ENCODE measurements at places on chromosomes 16 and 17.

- DNase-seq, result no peak
Measured at GRCh38 chr16:8989099-8989878, 25.6 kb upstream of the USP7 start.

GRCh38 chr17:68289936-68290267, 1.0 kb downstream of the SLC16A6 start:
- no peak for DNase-seq

- no peak for DNase-seq
Measured at GRCh38 chr16:86712158-86713009, 134.0 kb downstream of the FOXL1 start.

DNA sequence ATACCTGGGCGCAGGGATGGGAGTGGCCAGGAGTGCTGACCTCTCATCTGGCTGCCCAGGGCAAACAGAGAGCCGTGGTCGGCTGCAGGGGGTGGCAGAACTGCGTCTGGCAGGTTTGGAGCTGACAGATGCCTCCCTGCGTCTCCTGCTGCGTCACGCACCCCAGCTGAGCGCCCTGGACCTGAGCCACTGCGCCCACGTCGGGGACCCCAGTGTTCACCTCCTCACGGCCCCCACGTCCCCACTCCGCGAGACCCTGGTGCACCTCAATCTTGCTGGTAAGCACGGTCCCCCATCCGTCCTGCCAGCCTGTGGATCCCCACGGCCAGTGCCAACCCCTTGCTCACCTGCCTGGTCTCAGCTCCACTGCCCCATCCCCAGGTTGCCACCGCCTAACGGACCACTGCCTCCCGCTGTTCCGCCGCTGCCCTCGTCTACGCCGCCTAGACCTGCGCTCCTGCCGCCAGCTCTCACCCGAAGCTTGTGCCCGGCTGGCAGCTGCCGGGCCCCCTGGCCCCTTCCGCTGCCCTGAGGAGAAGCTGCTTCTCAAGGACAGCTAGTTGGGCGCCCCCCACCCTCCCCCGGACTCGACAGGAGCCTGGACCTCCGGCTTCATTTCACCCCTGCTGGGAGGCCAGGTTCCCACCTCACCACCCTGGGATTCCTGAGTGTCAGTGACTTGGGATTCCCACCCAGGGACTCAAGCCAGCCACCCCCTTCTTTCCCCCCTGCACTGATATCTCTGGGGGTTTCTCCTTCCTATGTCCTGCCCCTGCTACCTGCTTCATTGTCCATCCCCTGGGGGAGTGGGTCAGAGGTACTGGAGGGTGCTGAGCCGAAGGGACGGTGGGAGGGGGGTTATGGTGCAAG, 2.0 kb upstream of the ORAI3 start:
- no peak for DNase-seq

- no peak for DNase-seq
Measured at GRCh38 chr16:28110074-28110473, 46.6 kb upstream of the GSG1L start.

- no peak for DNase-seq
Measured at GRCh38 chr17:65163990-65164495, 26.9 kb downstream of the RGS9 start.

- no peak for DNase-seq
Measured at GRCh38 chr17:82823004-82823403, 16.8 kb downstream of the ZNF750 start.

GRCh38 chr16:13315642-13316427, 414.4 kb downstream of the SHISA9 start:
- no peak for DNase-seq

GRCh38 chr17:48558057-48558830, 13.3 kb upstream of the HOXB2 start:
- DNase-seq, result no peak
